ENCODE measurements at places on chromosomes 1 and 21. TPM values are rescaled to one million over a fixed set of nuclear protein-coding genes. Genes with fewer than 3 reads are reported as not detected.

DNA sequence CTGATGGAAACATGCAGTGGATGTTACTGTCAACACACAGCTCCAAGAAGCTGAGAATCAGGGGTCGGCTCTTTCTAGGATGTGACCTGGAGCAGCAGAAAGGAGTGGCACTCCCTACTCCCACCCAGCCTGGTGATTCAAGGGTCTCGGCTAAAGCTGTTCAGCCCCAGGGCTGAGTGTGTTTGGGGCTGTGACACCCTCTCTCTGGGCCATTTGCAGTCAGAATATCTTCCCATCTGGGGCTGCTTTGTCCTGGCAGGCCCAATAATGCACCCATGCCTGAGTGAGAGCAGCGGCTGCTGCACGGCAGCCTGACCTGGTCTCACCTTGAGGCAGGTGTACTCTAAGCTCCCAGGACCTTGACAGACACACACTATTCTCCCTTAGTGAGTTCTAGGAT, 52.5 kb upstream of the AJAP1 start:
- no peak for DNase-seq
- no peaks in the 10 kb centered on the region for H3K27me3 ChIP-seq
- H3K36me3 ChIP-seq, result no peaks in the 10 kb centered on the region
- no peak overlapping the region for H3K27ac ChIP-seq
- H3K4me1 ChIP-seq, result no peaks in the 10 kb centered on the region

DNA sequence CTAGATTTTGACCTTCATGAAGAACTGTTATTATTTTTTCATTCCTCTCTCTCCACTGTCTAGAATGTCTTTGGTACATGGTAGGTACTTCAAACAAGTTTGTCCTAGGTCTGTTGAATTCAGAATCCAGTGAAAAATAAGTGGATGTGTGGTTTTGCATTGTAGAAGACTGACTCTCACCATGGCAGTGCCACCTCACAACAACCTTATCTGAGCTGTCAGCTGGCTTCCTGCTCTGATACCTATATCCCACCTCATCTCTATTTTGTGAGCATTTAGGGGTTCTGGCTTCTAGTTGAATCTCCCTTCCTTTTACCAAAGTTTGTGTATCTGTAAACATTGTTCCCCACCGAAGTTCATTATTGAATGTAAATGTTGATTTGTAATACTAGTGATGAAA, 9.1 kb downstream of the SWT1 start:
- no peak for DNase-seq
- H3K36me3 ChIP-seq, result no peaks in the 10 kb centered on the region
- no peak overlapping the region for H3K27ac ChIP-seq
- no peaks in the 10 kb centered on the region for H3K4me1 ChIP-seq
- no peak overlapping the region for H3K4me3 ChIP-seq

The ARHGAP29 gene
- total RNA-seq, result 31.4 TPM

- DNase-seq, result no peak
- H3K4me3 ChIP-seq, result no peak overlapping the region
- H3K27me3 ChIP-seq, result no peaks in the 10 kb centered on the region
- H3K27ac ChIP-seq, result no peak overlapping the region
- no peaks in the 10 kb centered on the region for H3K36me3 ChIP-seq
These were observed 277.2 kb upstream of the GJB5 start for GRCh38 chr1:34477632-34478141.

- no peak overlapping the region for H3K4me3 ChIP-seq
- H3K36me3 ChIP-seq, result no peaks in the 10 kb centered on the region
- H3K27me3 ChIP-seq, result no peaks in the 10 kb centered on the region
- no peak overlapping the region for H3K27ac ChIP-seq
- H3K4me1 ChIP-seq, result no peaks in the 10 kb centered on the region
These were observed 54.2 kb downstream of the ERI3 start for GRCh38 chr1:44300852-44301251.

DNA sequence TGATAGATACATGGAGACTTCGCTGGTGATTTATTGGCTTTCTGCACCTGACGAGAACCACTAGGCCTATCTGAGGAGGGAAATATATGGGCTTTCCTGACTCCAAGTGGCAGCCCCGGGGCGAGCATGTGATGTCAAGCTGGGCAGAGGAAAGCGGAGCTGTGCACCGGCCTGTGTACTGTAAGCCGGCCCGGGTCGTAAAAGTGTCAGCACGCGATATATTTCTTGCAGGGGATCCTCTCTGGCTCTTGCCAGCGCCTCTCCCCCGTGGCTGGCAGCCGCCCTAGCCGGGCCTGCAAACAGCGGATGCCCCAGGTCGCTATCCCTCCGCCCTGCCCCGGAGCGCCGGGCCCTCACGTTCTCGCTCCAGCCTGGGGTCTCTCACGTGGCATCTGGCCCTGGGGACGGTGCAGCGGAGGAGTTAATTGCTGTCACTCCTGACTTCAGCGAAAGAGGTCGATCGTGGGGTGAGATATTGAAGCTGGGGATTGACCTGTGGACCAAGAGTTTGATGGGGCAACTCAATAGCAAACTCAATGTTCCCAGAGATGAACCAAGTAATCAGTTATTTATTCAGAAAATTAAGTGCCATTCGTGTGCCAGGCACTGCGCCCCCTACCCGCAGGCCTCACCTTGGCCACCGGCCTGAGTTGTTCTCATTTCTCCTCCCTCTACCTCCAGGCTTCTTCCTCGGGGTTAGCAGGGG, 41.0 kb upstream of the HAO2 start:
- H3K36me3 ChIP-seq, result no peaks in the 10 kb centered on the region
- no peaks in the 10 kb centered on the region for H3K27me3 ChIP-seq
- peak overlapping the region; percentile 34 for H3K4me3 ChIP-seq
- peak; percentile 72 for DNase-seq

- DNase-seq, result no peak
- no peaks in the 10 kb centered on the region for H3K36me3 ChIP-seq
- H3K4me3 ChIP-seq, result no peak overlapping the region
- H3K4me1 ChIP-seq, result peaks cover 3% of the 10 kb centered on the region
- H3K27ac ChIP-seq, result no peak overlapping the region
These were observed 30.1 kb upstream of the PTGFRN start for GRCh38 chr1:116879478-116880133.

The KCNJ6 gene
- total RNA-seq, result not detected

The PCBP3 gene
- total RNA-seq, result 0.75 TPM

DNA sequence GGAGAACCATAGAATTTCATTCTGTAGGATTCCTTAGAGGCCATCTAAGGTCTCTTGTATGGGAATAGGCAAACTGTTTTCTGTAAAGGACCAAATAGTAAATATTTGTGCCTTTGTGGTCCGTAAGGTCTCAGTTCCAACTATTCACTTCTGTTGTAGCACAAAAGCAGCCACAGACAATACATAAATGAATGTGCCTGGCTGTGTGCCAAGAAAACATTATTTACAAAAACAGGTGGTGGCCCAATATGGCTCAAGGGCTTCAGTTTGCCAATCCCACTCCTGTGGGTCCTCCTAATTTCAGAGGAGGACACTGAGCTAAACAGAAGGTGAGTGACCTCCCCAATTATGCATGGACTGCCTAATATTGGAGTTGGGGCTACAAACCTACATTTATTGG, 67.6 kb upstream of the EDEM3 start:
- H3K36me3 ChIP-seq, result no peaks in the 10 kb centered on the region
- H3K4me3 ChIP-seq, result no peak overlapping the region
- DNase-seq, result no peak
- H3K27me3 ChIP-seq, result no peaks in the 10 kb centered on the region
- no peak overlapping the region for H3K27ac ChIP-seq
- H3K4me1 ChIP-seq, result no peaks in the 10 kb centered on the region

The PUSL1 gene
- total RNA-seq, result 43.8 TPM

GRCh38 chr1:74180490-74180889, 17.5 kb downstream of the LRRIQ3 start:
- H3K4me3 ChIP-seq, result no peak overlapping the region
- no peaks in the 10 kb centered on the region for H3K27me3 ChIP-seq
- no peaks in the 10 kb centered on the region for H3K36me3 ChIP-seq

The NGF gene
- total RNA-seq, result not detected

DNA sequence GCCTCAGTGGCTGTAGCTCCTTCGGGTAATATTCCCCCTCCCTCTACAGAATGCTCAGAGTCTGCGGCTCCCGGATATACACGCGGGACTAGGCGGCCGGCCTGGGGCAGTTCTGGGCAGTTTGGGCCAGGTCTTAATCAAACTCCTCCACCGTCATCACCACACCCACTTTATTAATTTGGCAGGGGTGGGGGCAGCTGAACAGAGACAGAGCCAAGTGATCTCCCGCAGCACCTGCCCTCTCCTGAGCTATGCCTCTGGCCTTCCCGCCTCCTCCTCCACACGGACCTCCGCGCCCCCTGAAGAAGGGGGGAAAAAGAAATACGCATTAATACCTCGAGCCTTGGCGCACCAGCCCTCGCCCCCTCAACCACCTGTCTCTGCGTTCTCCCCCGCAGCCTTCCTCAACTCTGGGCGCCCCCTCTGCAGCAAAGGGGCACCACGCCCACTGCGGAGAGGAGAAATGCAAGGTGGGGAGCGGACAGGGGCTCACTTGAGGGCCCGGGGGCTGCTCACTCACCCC, 42.6 kb downstream of the CD34 start:
- H3K27ac ChIP-seq, result peak overlapping the region; percentile 21
- H3K36me3 ChIP-seq, result peaks cover 3% of the 10 kb centered on the region
- peaks cover 45% of the 10 kb centered on the region for H3K4me1 ChIP-seq
- peak; percentile 32 for DNase-seq
- H3K4me3 ChIP-seq, result peak overlapping the region; percentile 72

The OLFM3 gene
- total RNA-seq, result not detected

The PHACTR4 gene
- total RNA-seq, result 35.5 TPM

The UMODL1 gene
- total RNA-seq, result 0.21 TPM

DNA sequence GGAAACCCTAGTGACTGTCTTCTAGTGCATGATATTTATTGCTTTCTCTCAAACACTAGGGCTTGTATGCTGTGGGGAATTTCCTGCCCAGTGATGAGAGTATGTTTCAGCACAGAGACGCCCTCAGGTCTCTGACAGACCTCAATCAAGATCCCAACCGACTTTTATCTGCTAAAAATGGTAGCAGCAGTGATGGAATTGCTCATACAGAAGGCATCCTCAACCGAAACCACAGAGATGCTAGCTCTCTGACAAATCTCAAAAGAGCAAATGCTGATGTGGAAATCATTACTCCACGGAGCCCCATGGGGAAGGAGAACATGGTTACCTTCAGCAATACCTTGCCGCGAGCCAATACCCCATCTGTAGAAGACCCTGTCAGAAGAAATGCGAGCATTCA, 41.3 kb downstream of the PLPPR4 start:
- H3K4me1 ChIP-seq, result no peaks in the 10 kb centered on the region
- H3K4me3 ChIP-seq, result no peak overlapping the region
- no peak for DNase-seq
- no peaks in the 10 kb centered on the region for H3K36me3 ChIP-seq
- no peaks in the 10 kb centered on the region for H3K27me3 ChIP-seq

GRCh38 chr21:24290151-24290833, 1317.0 kb downstream of the MRPL39 start:
- DNase-seq, result no peak
- H3K4me1 ChIP-seq, result no peaks in the 10 kb centered on the region
- H3K27me3 ChIP-seq, result no peaks in the 10 kb centered on the region
- no peak overlapping the region for H3K4me3 ChIP-seq

- no peaks in the 10 kb centered on the region for H3K36me3 ChIP-seq
- no peak for DNase-seq
- H3K4me1 ChIP-seq, result peaks cover 28% of the 10 kb centered on the region
- no peak overlapping the region for H3K27ac ChIP-seq
These were observed 74.1 kb downstream of the XCL2 start for GRCh38 chr1:168469690-168470089.

DNA sequence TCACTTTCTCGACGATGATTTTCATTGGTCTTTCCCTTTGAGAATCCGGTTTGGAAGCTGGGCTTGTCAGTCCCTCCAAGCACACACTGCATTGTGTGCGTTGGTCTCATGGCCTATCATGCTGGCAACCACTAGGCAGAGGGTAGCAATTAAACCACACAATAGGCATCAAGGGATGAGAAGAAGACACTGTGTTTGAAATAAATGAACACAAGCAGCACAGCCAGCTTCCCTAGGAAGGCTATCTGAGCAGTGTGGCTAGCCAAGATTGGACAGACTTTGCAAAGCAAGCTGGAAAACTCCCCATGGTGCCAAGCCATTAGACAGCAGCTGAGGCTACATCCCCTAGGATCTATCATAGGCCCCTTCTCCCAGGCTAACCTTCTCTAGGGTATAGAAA, 288.7 kb downstream of the NUF2 start:
- no peaks in the 10 kb centered on the region for H3K4me1 ChIP-seq
- H3K36me3 ChIP-seq, result no peaks in the 10 kb centered on the region
- H3K27ac ChIP-seq, result no peak overlapping the region
- DNase-seq, result no peak
- H3K4me3 ChIP-seq, result no peak overlapping the region
- H3K27me3 ChIP-seq, result no peaks in the 10 kb centered on the region

- no peaks in the 10 kb centered on the region for H3K27me3 ChIP-seq
- H3K27ac ChIP-seq, result no peak overlapping the region
- DNase-seq, result no peak
- H3K4me1 ChIP-seq, result no peaks in the 10 kb centered on the region
- H3K36me3 ChIP-seq, result no peaks in the 10 kb centered on the region
These were observed 13.6 kb upstream of the CEP85 start for GRCh38 chr1:26220199-26220912.

DNA sequence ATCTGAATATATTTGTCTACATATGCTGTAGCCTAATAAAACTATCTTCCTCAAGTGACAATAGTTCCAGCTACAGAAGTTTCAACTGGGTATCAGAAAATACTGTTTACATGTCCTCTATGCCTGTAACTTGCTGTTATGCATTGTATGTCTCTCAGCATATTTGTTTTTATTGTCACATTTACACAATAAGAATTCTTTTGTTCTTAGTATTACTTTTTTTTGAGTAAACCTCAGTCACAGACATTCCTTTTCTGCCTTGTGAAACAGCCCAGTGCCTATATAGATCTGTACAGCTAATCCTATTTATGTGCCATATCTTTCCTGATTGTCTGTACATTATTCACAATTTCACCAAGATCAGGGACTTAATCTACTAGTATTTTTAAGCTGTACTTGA, 565.2 kb downstream of the NEGR1 start:
- H3K36me3 ChIP-seq, result no peaks in the 10 kb centered on the region
- no peak overlapping the region for H3K27ac ChIP-seq
- H3K4me1 ChIP-seq, result no peaks in the 10 kb centered on the region
- H3K4me3 ChIP-seq, result no peak overlapping the region

- H3K27ac ChIP-seq, result no peak overlapping the region
- no peaks in the 10 kb centered on the region for H3K4me1 ChIP-seq
- DNase-seq, result no peak
- no peaks in the 10 kb centered on the region for H3K36me3 ChIP-seq
- H3K27me3 ChIP-seq, result no peaks in the 10 kb centered on the region
These were observed 13.9 kb upstream of the GRIK1 start for GRCh38 chr21:29953690-29954089.

Data from Caco-2 (cell line).